ENCODE measurements at places on chromosomes 4 and X. TPM values are rescaled to one million over a fixed set of nuclear protein-coding genes. Genes with fewer than 3 reads are reported as not detected.

The CSN3 gene
- not detected for total RNA-seq

The SLC26A1 gene
- total RNA-seq = not detected

The CPXCR1 gene
- not detected for total RNA-seq

The NUP62CL gene
- total RNA-seq = not detected

The GPC3 gene
- total RNA-seq = 0.78 TPM

The TMPRSS11B gene
- not detected for total RNA-seq

GRCh38 chrX:39309018-39309635, 507.9 kb downstream of the MID1IP1 start:
- H3K27me3 ChIP-seq = no peaks in the 10 kb centered on the region
- H3K36me3 ChIP-seq = no peaks in the 10 kb centered on the region
- no peak for DNase-seq
- no peak overlapping the region for H3K4me3 ChIP-seq
- H3K27ac ChIP-seq = no peak overlapping the region

- H3K36me3 ChIP-seq = no peaks in the 10 kb centered on the region
- no peak for DNase-seq
- H3K27me3 ChIP-seq = no peaks in the 10 kb centered on the region
- no peaks in the 10 kb centered on the region for H3K4me1 ChIP-seq
- H3K4me3 ChIP-seq = no peak overlapping the region
Observed at GRCh38 chrX:150729956-150730355, 36.8 kb downstream of the MTMR1 start.

GRCh38 chr4:128846063-128846462, 36.6 kb downstream of the JADE1 start:
- peaks cover 39% of the 10 kb centered on the region for H3K4me1 ChIP-seq
- no peaks in the 10 kb centered on the region for H3K27me3 ChIP-seq
- H3K36me3 ChIP-seq = no peaks in the 10 kb centered on the region
- peak overlapping the region; percentile 50 for H3K27ac ChIP-seq
- DNase-seq = no peak
- H3K4me3 ChIP-seq = no peak overlapping the region

- no peak overlapping the region for H3K4me3 ChIP-seq
- no peaks in the 10 kb centered on the region for H3K4me1 ChIP-seq
- no peaks in the 10 kb centered on the region for H3K27me3 ChIP-seq
- H3K36me3 ChIP-seq = no peaks in the 10 kb centered on the region
- H3K27ac ChIP-seq = no peak overlapping the region
- no peak for DNase-seq
Observed at GRCh38 chr4:600850-601515, 24.4 kb upstream of the PDE6B start.

DNA sequence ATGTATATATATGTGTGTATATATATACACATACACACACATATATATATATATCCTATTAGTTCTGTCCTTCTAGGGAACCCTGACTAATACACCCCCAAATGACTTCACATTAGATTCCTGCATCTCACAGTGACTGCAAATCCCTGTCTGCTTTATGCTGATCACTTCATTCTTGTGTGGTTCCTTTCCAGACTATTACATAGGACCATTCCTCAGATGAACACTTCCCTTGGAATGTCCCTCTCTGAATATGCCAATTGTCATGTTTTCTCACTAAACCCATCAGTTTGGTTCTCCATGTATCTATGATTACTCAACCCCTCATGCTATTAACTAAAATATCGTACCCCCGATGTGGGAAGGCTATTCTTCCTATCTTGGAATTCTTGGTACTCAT, 605.2 kb upstream of the NR3C2 start:
- H3K36me3 ChIP-seq = no peaks in the 10 kb centered on the region
- DNase-seq = no peak
- no peaks in the 10 kb centered on the region for H3K4me1 ChIP-seq
- H3K27me3 ChIP-seq = no peaks in the 10 kb centered on the region

GRCh38 chrX:40538406-40538805, 42.4 kb upstream of the ATP6AP2 start:
- H3K36me3 ChIP-seq = no peaks in the 10 kb centered on the region
- H3K4me1 ChIP-seq = no peaks in the 10 kb centered on the region
- no peak for DNase-seq

- H3K4me1 ChIP-seq = no peaks in the 10 kb centered on the region
- no peak overlapping the region for H3K4me3 ChIP-seq
- H3K27me3 ChIP-seq = peaks cover 64% of the 10 kb centered on the region
- DNase-seq = no peak
Observed at GRCh38 chrX:17769701-17770269, 32.5 kb downstream of the SCML1 start.

- DNase-seq = no peak
- H3K4me3 ChIP-seq = no peak overlapping the region
- no peak overlapping the region for H3K27ac ChIP-seq
- no peaks in the 10 kb centered on the region for H3K4me1 ChIP-seq
Observed at GRCh38 chr4:125115941-125116340, 198.8 kb upstream of the FAT4 start.

DNA sequence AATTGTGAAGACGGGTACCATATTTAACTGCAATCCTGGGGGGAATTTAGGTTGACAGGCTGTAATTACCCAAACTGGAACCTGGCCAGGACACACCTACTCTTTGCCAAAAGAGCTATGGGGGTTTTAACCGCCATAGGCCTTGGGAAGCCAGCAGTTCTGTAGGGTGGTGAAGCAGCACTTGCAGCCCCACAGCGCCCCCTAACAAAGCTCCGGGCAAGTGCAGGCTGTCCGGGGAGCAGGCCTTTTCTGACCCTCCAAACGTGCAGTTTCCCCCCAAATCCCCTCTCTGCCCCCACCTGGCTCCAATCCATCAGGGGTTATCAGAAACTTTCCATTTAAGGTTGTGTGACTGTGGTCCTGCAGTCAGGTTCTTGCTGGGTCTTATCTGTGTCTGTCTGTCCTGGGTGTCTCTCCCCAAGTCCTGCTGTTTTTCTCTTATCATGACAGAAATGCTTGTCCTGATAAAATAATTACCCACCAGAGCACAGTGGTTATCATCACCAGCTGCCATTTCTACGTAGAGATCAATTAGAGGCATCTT, 350.9 kb downstream of the MID1IP1 start:
- no peak overlapping the region for H3K4me3 ChIP-seq
- H3K36me3 ChIP-seq = no peaks in the 10 kb centered on the region
- no peak for DNase-seq

GRCh38 chrX:109732017-109732801, 848 bp downstream of the ACSL4 start:
- no peak for DNase-seq
- peak overlapping the region; percentile 85 for H3K27ac ChIP-seq
- H3K27me3 ChIP-seq = no peaks in the 10 kb centered on the region
- H3K4me1 ChIP-seq = peaks cover 8% of the 10 kb centered on the region
- H3K4me3 ChIP-seq = peak overlapping the region; percentile 88

- no peak for DNase-seq
- H3K4me1 ChIP-seq = no peaks in the 10 kb centered on the region
- H3K4me3 ChIP-seq = no peak overlapping the region
Observed at GRCh38 chr4:9919047-9919446, 102.2 kb downstream of the SLC2A9 start.

GRCh38 chrX:11557120-11557519, 108.6 kb downstream of the ARHGAP6 start:
- DNase-seq = no peak
- H3K27me3 ChIP-seq = no peaks in the 10 kb centered on the region
- H3K36me3 ChIP-seq = no peaks in the 10 kb centered on the region
- H3K27ac ChIP-seq = peak overlapping the region; percentile 31
- no peaks in the 10 kb centered on the region for H3K4me1 ChIP-seq
